ENCODE measurements at places on chromosomes 1 and 21.

- DNase-seq = no peak
Measured at GRCh38 chr1:30777904-30778153, 20.3 kb upstream of the LAPTM5 start.

GRCh38 chr1:45148209-45148825, 58.1 kb downstream of the ZSWIM5 start:
- no peak for DNase-seq

DNA sequence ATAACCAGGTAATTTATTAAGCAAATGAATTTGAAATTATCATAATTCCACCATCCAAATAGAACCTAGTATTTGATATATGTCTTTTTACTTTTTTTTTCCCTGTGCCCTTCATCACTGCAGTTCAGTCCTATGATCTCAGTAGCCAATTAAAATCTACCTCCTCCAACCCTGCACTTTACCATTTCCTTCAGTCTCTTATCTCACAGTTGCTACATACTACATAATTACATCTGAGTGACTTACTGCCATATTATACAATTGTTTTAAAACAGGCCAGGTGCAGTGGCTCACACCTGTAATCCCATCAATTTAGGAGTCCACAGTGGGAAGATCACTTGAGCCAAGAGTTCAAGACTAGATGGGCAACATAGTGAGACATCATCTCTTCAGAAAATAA, 73.2 kb downstream of the PRKACB start:
- no peak for DNase-seq

- no peak for DNase-seq
Measured at GRCh38 chr1:119784191-119784781, 15.6 kb upstream of the HMGCS2 start.

DNA sequence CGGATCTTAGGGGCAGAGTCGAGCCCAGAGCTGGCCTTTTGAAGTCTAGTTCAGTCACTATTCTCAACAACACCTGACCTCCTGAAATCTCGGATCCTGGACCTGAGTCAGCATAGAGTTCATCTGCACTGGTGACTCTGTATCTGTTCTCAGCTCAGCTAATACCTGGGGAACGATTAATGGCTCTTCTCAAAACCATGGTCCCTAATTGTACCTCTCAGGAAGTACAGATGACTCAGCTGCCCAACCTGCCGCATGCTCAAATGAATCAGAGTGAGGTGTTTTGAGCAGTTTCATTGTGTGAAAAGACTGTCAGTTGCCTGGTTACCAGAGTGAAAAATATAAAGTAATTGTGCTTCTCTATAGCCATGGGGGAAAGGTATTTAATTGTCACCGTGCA, 89.2 kb downstream of the SLC35F3 start:
- no peak for DNase-seq

DNA sequence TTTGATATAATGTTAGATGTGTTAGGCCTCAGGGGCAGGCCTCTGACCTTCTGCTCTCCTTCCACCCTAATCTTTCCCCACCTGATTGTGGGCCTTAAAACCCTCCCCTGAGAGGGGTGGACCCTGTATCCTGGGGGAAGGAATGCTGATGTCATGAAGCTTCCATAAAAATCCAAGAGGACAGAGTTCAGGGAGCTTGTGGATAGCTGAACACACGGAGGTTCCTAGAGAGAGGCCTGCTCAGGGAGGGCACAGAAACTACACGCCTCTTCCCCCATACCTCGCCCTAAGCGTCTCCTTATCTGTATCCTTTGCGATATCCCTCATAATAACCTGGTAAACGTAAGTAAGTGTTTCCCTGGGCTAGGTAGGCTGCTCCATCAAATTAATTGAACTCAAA, 4.3 kb downstream of the MFN2 start:
- DNase-seq = no peak
